Stimulated activated CD8-positive, alpha-beta memory T cell treated with anti-CD3 and anti-CD28 coated beads, Interleukin-7, amount 100 ng/mL, for 4 hours (primary cell): ENCODE measurements at places on chromosomes 1 and 21.

- peak; percentile 14 for DNase-seq
Observed at GRCh38 chr1:110203021-110203661, 7.0 kb upstream of the KCNC4 start.

DNA sequence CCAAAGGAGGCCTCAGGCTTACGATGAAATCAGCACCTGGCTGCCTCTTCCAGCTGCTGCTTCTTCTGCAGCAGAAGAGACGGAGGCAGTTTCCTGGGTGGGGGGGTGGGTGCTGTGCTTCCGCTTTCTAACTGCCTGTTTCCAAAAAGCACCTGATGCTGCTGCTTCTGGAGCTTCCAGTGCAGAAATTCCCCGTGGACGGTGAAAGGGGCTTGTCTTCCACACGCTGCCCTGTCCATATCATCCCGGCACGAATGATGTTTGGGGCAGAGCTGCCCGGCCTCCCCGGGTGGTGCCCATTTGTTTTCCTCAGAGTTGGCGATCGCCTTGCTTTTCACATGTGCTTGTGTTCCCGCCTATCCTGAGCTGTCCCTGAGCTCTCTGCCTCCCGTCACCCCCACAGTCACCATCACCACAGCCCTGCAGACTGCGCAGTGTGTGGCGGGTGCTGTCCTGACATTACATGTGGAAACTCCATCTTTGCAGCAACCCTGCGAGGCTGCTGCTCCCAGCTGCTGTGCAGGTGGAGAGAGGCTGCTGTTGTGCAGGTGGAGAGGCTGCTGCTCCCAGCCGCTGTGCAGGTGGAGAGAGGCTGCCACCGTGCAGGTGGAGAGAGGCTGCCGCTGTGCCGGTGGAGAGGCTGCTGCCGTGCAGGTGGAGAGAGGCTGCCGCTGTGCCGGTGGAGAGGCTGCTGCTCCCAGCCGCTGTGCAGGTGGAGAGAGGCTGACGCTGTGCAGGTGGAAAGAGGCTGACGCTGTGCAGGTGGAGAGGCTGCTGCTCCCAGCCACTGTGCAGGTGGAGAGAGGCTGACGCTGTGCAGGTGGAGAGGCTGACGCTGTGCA lies 1.8 kb downstream of the TTLL10 start:
- no peak for DNase-seq

DNA sequence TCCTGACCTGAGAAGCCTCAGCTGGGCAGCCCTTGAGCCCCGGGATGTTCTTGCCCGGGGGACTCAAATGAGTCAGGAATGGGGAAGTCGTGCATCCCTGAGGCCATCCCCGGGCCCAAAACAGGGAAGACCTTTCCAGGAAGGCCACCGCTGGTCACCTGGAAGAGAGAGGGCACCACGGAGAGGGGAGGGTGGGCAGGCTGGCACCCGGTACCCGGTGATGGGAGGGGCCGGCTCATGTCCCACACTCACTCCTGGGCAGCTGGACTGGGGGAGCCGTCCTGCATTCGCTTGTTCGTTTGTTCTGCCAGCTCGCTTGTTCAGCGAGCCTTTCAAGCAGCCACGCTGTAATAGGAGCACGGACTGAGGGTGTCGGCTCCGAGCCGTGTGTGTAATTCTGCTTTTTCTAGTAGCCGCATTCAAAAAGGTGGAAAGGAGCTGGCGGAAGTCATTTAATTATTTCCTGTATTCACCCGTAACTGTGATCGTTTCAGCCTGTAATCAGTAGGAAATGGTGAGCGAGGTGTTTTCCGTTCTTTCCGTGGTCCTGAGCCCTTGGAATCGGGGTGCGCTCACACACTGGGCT lies 48.4 kb upstream of the CCDC27 start:
- DNase-seq: no peak

DNA sequence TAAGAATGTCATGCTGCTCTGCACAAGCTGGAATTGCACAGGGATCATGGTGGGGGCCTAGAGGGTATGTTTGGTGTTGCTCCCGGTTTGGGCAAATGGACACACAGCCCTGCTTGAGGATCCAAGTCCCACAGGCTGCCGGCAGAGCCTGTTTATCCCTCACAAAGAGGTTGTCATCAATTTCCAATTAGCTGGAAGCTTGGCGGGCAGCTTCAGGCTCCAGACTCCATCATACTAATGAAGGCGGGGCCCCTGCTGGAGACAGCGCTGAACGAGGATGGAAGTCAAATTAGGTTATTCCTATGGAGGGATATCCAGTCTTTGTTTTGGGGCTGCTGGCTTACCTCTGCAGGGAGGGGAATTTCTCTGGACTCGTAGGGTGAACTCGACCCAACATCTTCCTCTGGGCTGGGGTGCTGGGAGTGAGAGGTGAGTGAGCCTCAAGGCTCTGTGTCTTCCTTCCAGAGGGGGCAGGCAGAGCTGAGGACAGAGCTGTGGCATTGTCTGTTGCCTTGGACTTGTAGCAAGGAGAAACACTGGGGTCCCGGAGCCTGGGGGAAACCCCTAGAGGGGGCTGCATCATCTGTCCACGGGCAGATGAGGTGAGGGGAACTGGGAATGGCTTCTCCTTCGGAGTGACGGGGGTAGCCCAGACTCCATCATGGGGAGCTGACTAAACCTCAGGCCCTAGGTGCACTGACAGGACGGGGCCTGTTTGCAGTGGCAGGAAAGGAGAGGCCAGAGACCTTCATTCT lies 24.9 kb upstream of the PARP1 start:
- no peak for DNase-seq

GRCh38 chr1:41941381-41941780 lies 22.7 kb upstream of the HIVEP3 start:
- DNase-seq: no peak
